NCI-H1417 (cell line): ENCODE measurements at places on chromosomes 16 and 17.

DNA sequence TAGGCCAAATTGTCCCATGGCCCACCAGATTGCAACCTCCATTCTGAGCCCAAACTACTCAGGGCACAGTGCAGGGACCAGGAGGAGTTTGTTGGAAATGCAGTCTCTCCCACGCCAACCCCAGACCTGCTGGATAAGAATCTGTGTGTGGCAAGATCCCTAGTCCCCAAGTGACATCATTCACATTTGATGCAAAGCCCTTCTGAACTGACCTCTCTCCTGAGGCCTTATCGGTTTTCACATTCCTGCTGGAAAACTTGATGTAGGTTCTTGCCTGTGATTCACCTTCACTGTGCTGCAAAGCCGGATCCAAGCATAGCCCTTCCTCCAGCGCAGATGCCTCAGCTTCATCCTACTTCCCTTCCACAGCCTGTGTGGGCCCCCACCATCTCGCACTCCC is 6.6 kb upstream of the SHCBP1 start:
- no peak for DNase-seq

DNA sequence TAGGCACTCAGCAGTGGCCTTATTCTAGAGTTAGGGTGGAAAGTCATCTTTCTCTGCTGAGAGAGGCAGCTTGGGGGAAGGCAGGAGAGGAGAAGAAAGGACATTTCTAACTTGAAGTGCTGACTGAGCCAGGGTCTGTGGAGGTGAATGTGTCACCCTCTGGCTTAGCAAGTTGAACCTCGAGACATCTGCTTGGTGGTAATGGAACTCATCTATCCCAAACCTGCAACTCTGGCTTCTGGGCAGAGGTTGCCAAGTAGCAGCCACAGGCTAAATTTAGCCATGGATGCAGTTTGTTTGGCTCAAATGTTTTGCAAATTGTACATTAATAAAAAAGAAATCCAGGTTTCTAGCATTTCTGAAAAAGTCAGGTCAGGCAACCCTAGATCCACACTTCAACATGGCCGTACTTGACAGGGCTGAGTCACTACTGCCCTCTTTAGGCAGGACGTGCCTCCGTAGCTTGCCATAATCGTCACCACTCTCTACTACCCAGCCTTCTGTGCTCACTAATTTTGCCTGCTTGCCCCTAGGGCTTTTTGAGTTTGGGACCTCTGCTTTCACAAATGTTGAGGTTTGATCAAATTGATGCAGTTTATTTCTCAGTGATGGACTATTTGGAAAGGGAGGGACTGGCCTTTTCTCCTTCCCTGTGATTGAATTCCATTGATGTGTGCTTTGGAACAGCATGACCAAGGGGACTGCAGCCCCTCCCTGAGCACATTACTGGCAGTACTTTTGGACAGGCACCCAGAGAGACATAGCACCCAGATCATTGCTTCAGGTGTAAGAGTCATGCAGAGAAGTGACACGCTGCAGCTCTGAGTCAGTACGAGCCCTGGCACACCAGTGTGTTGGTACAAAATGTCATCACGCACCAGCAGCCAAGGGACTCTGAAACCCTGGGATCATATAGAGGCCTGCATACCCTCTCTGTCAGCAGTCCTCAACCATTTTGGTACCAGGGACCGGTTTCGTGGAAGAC is 5.2 kb downstream of the CDH13 start:
- no peak for DNase-seq

- no peak for DNase-seq
Observed at GRCh38 chr17:537133-537532, 177.5 kb downstream of the VPS53 start.

- peak; percentile 10 for DNase-seq
Observed at GRCh38 chr17:16428098-16428882, 12.9 kb downstream of the TRPV2 start.

GRCh38 chr17:66441101-66441661 is 138.8 kb downstream of the PRKCA start:
- peak; percentile 45 for DNase-seq

- DNase-seq = no peak
Observed at GRCh38 chr16:70638814-70639792, 7.3 kb upstream of the IL34 start.

GRCh38 chr17:27318633-27319032 is 24.7 kb downstream of the WSB1 start:
- DNase-seq = no peak

- DNase-seq = peak; percentile 67
Observed at GRCh38 chr16:30075503-30076275, at the start of gene PPP4C. PPP4C (plus strand) TSS chr16:30075994; CDS start chr16:30076378, 384 bp downstream.

DNA sequence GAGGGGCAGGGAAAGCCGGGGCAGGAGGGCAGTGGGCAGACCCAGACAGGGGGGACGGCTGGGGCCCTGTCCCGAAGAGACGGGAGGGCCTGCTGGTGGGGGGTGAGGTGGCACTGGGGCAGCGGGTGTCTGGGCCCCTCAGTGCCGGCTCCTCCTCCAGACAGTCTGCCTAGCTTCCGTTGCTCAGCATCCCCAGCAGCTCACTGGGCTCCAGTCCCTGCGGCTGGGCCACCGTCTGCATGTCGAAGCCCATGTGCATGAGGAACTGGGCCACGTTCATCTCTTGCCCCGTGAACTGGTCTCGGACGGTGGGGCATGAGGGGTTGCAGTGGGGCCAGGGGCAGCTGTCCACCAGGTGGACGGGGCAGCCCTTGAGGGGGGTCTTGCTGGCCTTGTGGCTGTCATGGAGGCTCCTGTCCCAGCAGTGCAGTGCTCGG is 5.8 kb upstream of the MYADML2 start:
- DNase-seq = no peak

DNA sequence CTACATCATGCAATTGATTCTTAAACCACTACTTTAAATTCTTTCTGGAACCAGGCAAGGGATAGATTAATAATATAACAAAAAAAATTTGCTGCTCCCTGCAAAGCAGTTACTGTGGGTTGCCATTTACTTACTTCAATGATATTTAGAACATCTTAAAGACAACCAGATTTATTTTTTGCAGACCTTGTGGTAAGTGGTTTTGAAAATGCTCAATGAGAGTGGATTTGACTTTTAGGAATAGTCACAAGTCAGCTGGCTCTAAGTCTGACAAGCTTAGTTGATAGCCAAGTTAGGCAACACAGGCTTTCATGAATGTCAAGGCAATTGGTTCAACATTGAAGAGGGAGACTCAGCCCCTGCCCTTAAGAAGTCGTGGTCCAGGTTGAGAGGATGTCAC is 11.8 kb downstream of the MARCHF10 start:
- no peak for DNase-seq

GRCh38 chr16:3640632-3641501 is 13.6 kb upstream of the DNASE1 start:
- DNase-seq = no peak

GRCh38 chr16:24966634-24967033 is 48.5 kb downstream of the ARHGAP17 start:
- DNase-seq = no peak
